GM12865 (cell line): ENCODE measurements at places on chromosomes 12 and 14.

DNA sequence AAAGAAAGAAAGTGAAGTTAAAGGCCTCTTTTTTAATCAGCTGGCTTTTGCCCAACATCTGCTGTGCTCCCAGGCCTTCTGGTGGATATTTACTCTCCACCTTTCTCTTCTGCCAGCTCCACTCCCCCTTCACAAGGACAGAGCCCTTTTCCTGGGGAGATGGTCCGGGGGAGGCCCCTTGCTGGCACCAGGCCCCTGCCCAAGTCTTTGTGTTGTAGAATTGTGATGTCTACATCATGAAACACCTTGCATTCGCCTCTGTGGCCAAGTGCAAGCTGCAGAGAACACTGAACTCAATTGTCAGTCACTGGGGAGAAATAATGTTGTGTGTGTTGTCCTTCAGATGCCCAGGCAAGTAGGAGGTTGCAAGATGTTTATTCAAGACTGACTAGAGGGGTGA lies 150.3 kb downstream of the DPF3 start:
- no peak for DNase-seq

DNA sequence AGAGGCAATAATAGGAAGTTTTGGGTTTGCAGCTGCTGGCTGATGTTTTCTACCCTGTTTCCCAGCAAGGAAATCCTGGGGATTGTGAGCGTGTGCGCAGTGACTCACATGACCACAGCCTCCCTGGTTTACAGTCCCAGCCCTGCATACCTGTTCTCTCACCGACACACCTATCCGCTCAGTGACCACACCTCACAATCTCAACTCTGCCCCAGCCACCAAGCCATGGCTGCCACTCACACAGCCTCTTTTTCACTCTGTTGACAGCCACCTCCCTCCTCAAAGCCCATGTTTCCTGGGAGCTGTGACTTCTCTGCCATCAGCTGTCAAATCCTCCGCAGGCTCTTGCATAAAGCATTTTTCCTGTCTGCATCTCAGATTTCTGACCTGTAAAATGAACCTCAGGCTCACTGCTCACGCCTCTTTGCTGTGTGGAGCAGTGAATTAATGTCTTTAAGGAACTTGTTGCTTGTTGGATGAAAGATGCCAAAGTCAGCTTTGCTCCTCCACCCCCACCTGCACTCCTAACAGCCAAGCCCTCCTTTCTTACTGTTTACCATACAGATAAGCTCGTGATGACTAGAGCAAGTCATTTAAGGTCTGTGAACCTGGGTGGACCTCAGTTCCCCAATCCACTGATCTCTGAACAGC lies 43.5 kb downstream of the B4GALNT3 start:
- no peak for DNase-seq

DNA sequence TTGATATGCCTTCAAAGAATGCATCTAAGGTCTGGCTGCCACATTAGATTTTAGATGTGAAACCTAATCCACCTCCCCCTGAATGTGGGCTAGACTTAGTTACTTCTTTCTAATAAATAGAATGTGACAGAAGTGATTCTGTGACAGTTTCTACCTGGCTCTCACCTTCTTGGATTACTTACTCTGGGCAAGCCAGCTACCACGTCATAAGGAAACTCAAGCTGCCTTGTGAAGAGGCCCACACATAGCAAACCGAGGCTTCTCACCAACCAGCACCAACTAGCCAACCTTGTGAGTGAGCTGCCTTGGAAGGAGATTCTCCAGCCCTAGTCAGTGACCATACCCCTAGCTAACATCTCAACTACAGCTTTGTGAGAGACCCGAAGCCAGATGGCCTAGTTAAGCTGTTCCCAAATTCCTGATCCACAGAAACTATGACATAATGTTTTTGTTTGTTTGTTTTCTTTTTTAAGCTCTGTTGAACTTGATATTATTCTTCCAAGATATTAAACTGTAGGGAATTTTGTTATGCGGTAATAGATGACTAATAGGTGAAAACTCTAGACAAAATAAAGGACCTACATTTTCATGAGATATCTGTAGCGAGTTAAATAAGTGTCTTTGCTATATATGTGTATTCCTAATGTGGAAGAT lies 6.2 kb downstream of the GPR19 start:
- peak; percentile 75 for DNase-seq

- no peak for DNase-seq
These were observed 3.1 kb downstream of the SAMD4A start for GRCh38 chr14:54570047-54570446.

DNA sequence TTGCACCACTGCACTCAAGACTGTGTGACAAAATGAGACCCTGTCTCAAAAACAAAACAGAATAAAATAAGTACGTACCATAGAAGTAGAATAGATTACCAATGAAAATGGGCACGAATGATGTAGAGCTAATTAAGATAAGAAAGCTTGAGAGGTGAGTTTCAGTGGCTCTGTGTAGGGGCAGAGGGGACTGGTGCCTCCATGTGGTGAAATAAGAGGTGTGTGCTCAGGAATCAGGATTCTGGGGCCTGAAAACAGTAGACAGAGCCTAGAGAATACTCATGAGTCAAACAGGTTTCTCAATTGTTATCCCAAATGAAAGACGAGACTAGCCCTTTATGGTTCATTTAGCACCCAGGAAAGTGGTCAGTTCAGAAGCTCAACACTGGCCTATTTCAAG lies 1145.1 kb downstream of the FLRT2 start:
- no peak for DNase-seq

- DNase-seq, result no peak
These were observed 24.9 kb upstream of the PRKAB1 start for GRCh38 chr12:119642986-119643385.

DNA sequence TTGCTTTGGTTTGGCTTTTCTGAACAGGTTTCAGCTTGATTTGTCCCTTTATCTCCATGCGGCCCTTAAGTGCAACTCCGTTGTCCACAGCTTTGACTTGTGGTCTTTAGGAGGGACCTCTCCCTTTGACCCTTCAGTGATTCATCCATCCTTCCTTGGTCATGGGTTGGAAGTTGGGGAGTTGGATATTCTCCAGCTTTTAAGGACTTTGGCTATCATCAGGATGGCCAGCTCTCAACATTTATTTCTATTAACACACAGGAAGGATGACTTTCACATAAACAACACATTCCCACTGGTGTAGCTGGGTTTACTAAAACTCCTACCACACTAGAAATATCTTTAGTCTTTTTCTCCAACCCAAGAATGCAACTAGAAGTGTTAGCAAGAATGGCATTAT lies 50.9 kb upstream of the E2F7 start:
- DNase-seq, result no peak

DNA sequence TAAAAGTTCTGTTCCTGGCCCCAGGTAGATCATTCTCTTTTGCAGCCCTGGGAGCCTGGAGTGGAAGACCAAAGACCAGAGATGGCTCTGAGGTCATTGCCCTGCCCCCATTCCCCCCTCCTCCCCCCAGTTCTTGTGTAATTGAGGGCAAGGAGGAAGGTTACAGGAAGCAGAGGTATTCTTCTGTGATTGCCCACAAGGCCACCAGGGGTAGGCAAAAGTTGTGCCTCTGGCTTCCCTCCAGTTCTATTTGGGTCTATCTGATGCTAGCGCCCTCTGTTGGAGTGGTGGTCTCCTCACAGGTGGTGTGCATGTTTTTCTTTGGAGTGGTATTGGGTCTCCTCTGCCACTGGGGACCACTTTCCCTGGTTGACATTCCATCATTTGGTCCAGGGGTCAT lies 41.2 kb upstream of the CRY1 start:
- DNase-seq, result peak; percentile 50

- no peak for DNase-seq
These were observed 22.8 kb downstream of the ITGA7 start for GRCh38 chr12:55684761-55685370.

- no peak for DNase-seq
These were observed 26.1 kb upstream of the DIO3 start for GRCh38 chr14:101535232-101535631.

- no peak for DNase-seq
These were observed 48.0 kb downstream of the SMUG1 start for GRCh38 chr12:54140588-54141388.

DNA sequence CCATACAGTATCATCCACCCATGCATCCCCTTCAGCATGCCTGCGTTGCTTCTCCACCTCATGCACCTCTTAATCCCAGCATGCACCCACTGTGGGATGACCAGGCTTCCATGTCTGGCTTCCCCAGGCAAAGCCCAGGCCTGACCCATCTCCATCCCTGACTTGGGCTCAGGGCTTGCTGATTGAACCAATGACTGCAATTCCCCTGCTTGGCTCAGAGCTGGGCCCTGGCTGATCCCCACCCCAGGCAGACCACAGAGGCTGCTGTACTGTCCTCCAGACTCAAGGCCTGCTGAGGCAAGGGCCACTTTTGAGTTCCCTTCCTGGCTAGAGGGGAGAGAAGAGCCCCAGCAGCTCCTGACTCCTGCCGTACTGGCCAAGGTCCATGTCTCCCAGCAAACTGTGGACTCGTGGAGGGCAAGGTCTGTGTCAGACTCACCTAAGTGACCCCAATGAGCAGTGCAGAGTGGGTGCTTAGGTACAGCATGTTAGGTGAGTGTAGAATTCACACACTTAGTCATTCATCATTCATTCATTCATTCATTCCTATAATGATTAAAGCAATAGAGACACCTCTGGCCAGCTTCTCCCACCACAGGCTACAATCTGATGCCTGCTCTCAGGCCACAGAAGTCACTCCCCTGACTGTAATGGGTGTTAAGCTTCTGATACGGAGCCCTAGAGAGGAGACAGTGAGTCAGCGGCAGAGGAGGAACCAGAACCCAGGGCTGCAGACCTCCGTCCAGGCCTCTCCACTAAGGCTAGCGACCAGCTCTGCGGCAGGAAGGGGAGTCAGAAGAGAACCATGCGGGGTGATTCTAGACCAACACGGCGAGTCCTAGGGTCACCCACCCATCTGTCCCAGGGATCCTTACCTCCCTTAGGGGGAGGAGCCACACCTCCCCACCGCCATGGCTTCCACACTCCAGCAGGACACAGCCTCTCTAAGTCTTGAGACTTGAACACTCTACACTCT lies 2.9 kb downstream of the BEGAIN start:
- no peak for DNase-seq

- DNase-seq, result no peak
These were observed 266.4 kb downstream of the NAV3 start for GRCh38 chr12:78096909-78097597.

DNA sequence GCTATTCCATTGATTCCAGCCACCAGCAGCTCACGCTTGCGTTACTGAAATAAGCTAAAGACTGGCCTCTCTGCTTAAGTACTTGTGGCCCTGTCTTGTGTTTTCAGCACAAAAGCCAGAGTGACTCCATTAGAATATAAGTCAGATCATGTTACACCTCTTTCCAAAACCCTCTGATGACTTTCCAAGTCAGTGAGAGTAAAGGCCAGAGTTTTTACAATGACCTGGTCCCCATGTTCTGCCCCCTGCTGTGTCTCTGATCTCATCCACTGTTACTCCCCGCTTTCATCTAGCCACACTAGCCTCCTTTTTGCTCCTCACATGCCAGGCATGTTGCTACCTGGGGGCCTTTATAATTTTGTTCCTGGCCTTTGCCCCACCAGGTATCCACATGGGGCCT lies 6.9 kb upstream of the CKAP4 start:
- DNase-seq, result no peak

DNA sequence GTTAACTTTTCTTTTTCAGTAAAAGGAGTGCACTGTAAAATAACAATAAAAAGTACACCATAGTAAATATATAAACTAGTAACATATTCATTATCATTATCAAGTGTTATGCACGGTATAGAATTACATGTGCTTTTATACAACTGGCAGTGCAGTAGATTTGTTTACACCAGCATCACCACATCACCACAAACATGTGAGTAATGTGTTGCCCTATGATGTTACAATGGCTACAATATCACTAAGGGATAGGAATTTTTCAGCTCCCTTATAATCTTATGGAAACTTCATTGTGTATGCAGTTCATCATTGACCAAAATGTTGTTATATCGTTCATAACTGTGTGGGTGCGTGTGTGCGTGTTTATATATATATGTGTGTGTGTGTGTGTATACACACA lies 23.5 kb upstream of the NEDD1 start:
- no peak for DNase-seq

GRCh38 chr12:131260954-131261353 lies 307.2 kb downstream of the ADGRD1 start:
- DNase-seq, result no peak

DNA sequence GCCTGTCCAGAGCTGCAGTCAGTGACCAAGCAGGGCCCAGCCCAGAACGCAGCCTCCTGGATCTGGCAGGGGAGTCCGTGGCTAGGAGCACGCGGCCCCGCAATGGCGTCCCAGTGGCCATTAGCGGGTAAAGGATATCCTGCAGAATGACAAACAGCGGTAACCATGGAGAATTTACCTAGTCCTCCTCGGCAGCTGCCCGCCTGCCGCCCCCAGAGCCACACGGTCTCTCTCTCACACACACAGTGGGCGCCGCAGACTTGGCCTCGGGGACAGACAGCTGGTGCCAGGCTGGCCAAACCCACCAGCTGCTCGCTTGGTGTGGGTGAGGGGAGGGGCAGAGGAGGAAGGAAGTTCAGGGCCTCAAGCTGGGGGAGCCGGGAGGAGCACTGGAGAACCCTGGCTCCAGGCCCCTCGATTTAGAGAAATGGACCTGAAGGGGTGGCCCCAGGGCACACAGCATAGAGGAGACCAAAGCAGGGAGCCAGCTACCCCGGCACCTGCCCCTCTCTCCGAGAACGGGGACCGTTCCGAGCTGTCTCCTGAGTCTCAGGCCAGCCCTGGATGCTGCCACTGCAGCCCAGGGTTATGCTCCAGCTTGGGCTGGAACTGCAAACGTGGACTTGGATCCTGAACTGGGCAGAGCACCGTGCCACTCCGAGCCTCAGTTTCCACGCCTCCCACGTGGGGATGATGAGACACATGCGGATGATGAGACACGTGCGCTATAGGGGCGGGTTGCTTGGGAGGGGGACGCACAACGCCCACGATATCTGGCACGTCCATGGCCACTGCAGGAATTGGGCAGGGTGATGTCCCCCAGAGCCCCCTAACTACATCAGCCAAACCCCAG lies 3.4 kb downstream of the CDK2AP1 start:
- DNase-seq, result no peak

- no peak for DNase-seq
These were observed 326.1 kb downstream of the DAD1 start for GRCh38 chr14:22262881-22263280.

- DNase-seq, result no peak
These were observed 5.4 kb upstream of the CAMKK2 start for GRCh38 chr12:121301876-121302275.

- DNase-seq, result no peak
These were observed 1.9 kb upstream of the FKBP4 start for GRCh38 chr12:2792671-2793500.

DNA sequence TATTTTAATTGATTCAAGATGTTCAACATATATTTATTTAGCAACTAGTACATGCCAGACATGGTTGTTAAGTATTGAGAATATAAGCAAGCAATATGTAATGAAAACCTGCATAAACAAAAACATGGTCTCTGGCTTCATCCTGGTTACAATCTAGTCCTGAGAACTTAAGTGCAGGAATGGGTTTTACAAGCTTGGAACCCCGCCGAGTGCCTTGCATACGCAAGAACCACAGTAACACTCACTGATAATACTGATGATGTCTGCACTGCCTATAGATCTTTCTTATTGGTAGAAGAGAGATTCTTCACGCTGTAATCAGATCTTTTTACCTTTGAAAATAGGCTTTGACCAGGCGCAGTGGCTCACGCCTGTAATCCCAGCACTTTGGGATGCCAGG lies 22.9 kb upstream of the CALM1 start:
- DNase-seq, result no peak
